ENCODE measurements at places on chromosomes 2 and 18.

DNA sequence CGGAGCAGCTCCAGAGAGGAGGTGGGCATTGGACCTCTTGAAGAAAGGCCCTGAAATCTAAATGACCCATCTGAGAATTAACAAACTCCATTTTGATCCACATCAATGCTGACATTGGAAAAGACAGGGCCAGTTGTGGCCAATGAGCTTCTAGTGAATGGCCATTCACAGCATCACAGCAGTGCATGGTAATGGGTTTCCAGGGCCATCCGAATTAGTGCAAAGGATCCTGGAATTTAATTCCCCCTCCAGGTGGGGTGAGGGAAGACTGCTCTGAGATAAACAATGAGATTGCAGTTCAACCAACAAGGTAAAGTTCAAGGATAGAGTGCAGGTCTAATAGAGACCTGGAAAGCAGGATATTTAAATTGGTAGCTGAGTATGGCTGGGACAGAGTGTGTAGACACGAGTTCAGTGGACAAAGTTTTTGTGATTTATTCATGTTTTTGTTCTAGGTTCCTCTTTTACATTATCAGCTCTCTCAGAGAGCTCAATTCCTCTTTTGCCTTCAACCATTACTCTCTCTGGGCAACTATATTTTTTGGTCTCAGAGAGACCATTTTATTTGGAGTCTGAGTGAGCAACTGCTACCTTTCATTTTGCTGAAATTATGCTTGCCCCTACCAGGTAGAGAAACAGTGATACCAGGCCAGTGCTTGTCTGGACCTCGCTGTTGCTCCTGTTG, 5.0 kb downstream of the TACR1 start:
- DNase-seq, result no peak

DNA sequence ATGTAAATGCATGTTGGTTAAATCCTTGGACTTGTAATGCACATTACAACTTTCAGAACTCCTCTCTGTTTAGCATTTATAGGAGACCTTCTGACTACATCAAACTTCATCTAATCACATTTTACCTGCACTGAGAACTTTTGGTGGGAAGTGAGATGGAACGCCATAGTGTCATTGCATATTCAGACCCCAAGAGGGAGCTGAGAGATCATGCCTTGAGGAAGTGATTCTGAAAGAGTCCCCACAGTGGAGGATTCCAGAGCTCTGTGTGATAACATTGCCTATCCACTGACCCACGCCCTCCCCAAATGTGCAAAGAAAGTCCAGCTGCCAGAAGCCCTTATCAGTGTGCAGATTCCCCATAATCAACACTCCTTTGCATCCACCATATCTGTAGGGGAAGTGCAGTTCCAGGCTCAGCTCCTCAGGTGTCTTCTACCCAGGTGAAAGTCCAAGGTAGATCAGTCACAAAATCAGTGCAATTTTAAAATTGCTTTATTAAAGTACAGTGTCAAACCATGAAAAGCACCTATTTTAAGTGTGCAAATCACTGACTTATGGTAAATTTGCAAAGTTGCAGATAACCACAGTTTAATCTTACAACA, 212.4 kb downstream of the RPIA start:
- no peak for DNase-seq

DNA sequence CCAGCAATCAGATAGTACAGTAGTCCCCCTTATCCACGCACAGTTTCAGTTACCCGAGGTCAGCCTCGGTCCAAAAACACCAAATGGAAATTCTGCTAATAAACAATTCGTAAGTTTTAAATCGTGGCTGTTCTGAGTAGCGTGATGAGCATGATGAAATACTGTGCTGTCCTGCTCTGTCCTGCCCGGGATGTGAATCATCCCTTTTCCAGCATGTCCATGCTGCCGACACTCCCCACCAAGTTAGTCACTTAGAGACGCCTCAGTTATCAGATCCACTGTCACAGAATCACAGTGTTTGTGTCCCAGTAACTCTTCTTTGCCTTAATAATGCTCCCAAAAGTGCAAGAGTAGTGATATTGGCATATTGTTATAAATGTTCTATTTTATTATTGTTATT, 62.1 kb downstream of the MEX3C start:
- peak; percentile 74 for DNase-seq

- DNase-seq, result no peak
These were observed 161.4 kb downstream of the RPIA start for GRCh38 chr2:88852753-88853402.

- no peak for DNase-seq
These were observed 102.3 kb downstream of the SPTBN1 start for GRCh38 chr2:54558188-54559005.

DNA sequence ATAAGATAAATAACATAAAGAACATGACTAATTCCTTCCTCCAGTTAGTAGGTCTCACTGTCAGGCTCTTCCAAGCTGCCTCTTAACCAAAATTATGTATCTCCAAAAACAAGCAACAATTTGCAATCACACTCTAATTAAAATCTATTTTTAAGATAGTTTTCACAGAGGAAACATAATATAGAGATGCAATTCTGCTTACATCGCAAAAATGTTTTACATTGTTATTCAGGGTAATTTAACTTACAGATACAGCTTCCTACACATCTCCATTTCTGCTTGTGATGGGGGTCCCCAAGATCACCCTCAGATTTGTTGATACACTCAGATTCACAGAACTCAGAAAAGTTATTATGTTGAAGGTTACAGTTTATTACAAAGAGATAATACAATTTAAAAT, 115.5 kb downstream of the DSC3 start:
- no peak for DNase-seq

DNA sequence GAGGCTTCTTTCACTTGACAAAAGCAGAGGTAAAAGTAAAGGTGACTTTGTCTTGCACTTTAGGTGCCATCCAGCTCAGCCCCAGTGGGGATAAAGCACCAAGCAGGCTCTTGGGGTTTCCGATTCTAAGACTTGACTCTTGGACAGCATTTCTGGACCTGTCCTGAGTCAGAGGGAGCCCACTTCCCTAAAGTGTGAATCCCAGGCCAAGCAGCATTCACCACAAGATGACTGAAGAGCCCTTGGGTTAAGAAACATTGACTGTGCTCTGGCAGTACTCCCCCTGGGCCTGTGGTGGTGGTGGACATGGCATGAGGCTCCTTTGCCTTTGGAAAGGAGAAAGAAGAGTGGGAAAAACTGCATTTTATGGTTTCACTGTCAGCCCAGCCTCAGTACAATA, 638.0 kb upstream of the VRK2 start:
- no peak for DNase-seq

DNA sequence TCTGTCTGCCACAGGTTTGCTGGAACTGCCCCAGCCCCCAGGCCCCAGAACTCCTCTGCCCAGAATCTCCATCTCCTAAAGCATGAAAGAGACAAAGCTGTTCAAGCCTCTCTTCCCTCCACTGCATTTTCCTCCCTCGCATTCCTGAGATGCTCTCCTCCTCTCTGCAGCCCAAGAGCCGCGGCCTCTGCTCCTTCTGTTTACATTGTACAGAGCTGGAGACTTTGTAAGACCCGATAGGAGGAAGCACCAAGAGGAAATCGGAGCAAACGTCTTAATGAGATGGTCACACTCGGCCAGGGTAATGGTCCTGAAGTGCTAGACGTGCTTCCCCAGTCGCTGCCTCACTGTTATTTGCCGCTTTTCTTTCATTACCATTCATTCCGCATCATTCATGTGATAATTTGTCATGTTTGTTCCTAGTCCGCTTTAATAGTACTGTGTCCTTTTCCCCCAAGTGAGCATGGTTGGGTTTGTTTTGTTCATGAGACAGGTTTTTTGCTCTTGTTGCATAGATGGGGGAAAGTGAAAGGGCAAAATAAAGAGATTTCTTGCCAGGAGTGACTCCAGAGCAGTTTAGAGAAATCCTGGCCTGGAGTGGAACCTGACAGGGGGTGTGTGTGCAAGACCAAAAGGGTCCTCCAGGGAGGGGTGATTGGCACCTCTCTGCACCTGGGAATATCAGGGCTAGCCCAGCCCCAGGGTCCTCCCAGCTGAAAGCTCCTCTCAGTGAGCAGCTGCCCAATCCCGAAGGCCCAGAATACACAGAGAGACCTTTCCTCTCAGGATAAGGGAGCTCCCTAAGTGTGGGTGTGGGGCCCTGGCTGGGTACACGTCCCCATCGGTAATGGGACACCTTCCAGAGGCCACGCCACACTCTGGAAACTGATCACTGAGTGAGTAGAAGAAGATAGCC, 44.9 kb upstream of the ID2 start:
- DNase-seq, result no peak

Data from epithelial cell of prostate (primary cell).